ENCODE measurements at places on chromosomes 2 and 18.

DNA sequence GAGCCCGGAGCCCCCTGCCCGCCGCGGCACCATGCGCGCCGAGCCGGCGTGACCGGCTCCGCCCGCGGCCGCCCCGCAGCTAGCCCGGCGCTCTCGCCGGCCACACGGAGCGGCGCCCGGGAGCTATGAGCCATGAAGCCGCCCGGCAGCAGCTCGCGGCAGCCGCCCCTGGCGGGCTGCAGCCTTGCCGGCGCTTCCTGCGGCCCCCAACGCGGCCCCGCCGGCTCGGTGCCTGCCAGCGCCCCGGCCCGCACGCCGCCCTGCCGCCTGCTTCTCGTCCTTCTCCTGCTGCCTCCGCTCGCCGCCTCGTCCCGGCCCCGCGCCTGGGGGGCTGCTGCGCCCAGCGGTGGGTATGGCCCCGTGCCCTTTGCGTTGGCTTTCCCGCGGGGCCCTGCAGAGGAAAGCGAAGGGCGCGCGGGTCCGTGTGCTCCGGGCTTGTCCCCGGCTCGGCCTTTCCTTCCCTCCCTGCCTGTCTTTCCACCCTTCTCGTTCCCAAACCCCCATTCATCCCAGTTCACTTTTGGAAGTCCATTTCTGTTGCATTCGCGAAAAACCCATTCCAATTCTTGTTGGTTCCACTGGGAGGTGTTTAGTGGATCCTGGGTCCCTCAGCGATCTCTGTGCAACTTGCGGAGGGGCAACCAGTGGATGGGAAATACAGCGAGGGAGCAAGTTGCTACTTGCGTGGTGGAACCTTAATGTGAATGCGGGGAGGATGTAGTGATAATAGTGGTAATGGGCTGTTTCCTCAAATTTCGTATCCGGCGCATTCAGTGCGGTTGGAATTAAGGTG, 599 bp downstream of the ADAM23 start:
- DNase-seq = no peak

- DNase-seq = no peak
Measured at GRCh38 chr2:54551123-54551756, 95.1 kb downstream of the SPTBN1 start.

GRCh38 chr2:66364495-66365333, 70.2 kb upstream of the MEIS1 start:
- no peak for DNase-seq

- DNase-seq = no peak
Measured at GRCh38 chr2:222998459-222998858, 53.5 kb upstream of the KCNE4 start.

GRCh38 chr2:165573534-165574461, 104.3 kb downstream of the CSRNP3 start:
- DNase-seq = no peak

GRCh38 chr18:50665519-50665918, 105.6 kb downstream of the MAPK4 start:
- DNase-seq = no peak

GRCh38 chr2:21655136-21655535, 531.4 kb downstream of the TDRD15 start:
- DNase-seq = no peak

- DNase-seq = no peak
Measured at GRCh38 chr18:78776706-78777285, 202.8 kb upstream of the SALL3 start.

GRCh38 chr2:238174701-238175100, 15.9 kb downstream of the ERFE start:
- no peak for DNase-seq

DNA sequence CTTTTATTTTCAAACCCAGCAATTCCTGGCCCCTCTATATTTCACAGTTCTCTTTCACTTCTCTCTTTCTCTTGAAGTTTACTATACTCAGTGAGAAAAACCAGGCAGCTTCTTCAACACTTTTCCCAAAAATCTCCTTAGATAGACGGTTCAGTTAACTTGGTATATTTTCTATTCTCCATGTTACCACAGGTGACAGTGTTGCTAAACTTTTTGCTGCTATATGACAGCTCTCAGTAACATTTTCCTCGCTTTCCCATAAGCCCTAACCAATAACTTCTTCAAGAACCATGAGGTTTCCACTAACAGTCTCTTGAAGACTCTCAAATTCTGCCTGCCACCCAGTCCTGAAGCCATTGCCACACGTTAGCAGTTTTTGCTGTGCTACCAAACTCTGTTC, 45.8 kb downstream of the CYBRD1 start:
- DNase-seq = no peak

DNA sequence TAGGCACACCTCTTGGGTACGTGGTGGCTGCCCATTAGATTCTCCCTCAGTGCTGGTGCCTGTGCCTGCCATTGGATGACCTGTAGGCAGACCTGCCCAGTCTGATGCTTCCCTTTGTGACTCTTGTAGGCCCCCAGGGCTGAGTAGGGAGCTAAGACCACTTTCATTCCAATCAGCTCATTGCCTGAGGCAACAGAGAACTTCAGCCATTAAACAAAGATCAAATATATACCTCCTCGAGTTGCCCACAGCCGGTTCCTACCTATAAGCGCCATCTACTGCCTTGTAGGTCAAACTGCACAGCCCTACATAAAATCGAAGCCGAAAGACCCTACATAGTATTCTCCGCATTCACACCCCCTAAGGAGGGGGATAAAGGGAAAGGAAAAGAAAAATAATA, 184.6 kb downstream of the ETAA1 start:
- DNase-seq = no peak

DNA sequence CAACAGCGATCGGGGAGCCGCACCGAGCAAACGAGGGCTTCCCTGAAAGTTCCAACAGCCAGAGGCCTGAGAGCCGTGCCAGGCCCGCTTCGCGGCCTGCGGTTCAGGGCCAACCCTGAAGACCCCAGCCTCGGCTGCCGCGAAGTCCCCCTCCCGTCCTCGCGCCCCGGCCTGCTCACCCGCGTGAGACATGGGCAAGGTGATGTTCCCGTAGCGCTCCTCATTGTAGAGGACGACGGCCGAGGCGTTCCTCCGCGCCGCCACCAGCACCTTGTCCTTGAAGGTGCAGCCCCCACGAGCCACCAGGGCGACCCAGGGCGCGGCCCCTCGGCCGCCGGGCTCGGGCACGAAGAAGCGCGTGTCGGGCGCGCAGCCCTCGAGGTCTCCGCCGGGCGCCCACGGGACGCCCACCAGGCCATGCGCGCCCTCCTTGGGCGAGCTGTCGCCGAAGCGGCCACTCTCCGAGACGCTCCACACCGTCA, 510 bp downstream of the RNF149 start:
- no peak for DNase-seq

GRCh38 chr18:13237073-13237472, 18.5 kb downstream of the LDLRAD4 start:
- no peak for DNase-seq

DNA sequence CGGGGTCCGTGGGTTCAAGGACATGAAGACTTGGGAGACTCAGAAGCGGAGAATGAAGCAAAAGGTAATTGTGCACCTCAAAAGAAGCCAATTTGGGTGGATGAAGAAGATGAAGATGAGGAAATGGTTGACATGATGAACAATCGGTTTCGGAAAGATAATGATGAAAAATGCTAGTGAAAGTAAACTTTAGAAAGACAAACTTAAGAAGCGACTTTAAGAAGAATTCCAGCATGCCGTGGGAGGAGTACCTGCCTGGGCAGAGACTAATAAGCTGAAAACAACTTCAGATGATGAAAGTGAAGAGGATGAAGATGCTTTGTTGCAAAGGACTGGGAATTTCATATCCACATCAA, 43.5 kb downstream of the PSTPIP2 start:
- DNase-seq = no peak

DNA sequence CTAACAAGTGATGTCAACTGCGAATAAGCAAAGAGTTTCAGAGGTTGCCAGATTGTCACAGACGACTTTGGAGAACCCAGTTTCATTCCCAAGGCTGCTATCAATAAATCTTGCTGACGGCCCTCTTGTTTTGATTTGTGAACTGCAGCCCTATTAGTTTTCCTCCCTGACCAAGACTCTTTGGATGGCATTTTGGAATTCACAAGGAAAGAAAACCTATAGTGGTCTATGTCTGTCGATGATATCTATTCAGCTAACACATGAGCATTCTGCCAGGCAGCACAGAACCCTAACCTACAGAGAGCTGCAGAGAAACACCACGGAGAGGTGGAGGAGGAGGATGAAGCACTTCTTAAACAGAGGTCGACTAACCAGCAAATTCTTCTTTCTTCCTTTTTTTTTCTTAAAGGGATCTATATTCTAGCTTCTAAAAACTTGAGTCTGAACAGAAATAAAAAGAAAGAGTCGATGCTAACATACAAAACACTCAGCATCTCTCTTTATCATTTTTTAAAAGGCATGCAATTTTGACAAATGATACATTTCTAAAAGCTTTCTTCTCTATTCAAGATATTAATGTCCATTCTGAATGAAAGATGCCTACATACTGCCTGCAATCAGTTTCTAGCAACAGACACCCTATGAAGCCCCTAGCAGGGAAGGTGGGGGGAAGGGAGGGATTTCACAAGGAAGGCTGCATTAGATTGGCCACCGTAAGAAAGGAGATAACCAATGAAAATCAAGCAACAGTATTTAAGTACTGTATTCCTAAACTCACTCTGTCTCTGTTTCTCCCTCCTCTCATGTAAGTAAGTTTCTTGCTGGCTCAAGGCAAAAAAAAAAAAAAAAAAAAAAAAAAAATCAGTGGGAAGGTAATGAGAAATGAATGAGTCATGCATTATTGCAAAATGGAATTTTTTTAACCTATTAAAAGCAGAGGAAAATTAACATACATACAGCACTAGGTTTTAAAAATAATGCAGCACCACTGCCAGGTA, 83.0 kb upstream of the CHRNA1 start:
- no peak for DNase-seq

- DNase-seq = no peak
Measured at GRCh38 chr2:98708396-98709186, 22.3 kb downstream of the MGAT4A start.

DNA sequence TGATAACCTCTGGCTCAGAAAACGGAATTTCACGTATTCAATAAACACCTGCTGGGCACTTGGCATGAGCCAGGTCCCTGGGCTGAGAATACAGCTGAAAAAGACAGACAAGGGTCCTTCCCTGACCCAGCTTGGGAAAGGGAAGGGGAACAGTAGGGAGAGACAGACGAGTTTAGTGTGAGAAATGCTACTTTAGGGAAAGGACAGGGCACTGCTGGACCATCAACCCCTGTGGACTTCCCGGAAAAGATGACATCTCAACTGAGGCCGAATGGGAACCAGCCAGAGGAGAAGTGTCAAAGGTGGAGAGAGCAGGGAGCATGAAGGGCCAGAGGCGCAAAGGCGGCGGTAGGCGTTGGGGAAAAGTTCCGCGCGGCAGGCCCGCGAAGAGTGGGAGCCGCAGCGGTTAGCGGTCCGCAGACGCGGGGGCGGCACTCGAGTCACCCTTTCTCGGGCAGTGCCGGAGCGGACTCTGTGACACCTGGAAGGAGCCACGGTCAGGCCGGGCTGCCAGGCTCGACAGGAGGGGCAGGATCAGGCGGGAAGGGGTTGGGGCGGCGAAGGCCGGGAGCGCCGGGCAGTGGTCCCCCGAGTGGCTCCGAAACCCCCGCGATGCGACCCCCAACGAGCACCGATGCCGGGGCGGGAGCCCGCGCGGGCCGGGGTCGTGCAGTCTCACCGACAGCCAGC, 519 bp downstream of the TEX261 start:
- DNase-seq = no peak

GRCh38 chr2:122519366-122519765, 763.9 kb downstream of the TSN start:
- DNase-seq = no peak

DNA sequence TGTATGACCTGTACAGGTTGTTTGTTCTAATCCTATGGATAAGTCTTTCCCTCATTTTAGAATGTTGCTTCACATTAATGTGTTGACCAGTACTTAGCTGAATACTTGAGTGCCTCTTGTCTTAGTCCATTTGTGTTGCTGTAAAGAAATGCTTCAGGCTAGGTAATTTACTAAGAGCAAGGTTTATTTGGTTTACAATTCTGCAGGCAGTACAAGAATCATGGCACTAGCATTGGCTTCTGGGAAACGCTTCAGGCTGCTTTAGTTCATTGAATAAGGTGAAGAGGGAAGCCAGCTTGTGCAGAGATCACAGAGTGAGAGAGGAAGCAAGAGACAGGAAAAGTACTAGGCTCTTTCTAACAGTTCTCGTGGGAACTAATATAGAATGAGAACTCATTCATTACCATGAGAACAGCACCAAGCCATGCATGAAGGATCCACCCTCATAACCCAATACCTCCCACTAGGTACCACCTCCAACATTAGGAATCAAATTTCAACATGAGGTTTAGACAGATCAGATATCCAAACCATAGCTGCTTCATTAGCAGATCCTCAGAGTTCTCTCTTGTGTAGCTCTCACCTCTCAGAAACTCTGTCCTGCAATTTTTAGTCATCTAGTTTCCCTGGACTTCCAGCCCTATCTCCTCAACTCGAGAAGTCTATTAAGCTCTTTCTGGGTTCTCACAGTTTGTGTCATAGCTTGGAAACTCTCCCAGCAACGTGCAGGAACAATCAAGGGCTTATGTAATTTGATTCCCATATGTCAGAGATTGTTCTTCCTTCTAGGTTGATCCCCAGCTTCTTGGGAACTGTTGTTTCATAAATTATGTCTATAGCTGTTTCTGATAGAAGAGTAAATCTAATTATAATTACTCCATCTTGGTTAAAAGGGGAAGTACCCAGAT, 2082.3 kb upstream of the CELF4 start:
- DNase-seq = no peak

GRCh38 chr2:142308744-142309143, 177.9 kb upstream of the LRP1B start:
- DNase-seq = no peak

DNA sequence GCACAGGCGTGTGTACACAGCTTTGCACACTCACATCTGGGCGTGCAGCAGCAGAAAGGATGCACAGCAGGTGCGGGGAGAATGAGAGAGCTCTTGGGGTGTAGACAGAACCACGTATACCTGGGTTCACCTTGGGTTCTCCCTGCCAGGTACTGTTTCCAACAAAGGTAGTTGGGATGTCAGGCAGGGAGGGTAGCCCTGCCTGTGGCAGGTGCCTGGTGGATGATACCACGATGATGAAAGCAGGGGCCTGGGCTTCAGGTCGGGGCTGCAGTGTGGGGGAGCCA, 6.5 kb upstream of the ARID5A start:
- no peak for DNase-seq
